ENCODE measurements at places on chromosomes 3 and 15.
A peak's percentile ranks its signal among the peaks of the same experiment; 100 is the strongest.

DNA sequence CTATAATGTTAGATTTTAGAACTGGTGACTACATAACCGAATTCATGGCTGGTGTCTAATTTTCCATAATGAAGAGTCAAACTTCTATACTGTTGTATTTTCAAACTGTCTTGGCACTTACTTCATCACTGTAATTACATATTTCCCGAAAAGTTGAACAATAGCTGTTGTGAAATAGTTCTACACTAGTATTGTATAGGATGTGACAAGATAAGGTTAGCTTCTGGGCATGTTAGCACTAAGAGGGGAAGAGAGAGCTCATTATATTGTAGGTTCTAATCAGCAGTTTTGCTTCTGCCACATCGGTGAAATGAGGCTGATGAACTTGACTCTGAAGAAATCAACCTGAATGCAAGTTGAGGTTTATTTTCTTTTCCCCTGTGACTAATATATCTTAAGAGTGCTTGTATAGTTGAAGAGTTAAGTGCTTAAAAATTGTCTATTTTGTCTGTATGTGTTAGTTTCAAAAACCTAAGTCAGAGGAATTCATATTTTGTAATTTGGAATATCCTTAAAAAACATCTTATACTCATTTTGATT lies 8.9 kb downstream of the GYG1 start:
- DNase-seq = no peak

- DNase-seq = no peak
Observed at GRCh38 chr3:133121450-133121849, 83.3 kb downstream of the TMEM108 start.

GRCh38 chr3:129310111-129311011 lies 31.7 kb downstream of the HMCES start:
- no peak for DNase-seq

DNA sequence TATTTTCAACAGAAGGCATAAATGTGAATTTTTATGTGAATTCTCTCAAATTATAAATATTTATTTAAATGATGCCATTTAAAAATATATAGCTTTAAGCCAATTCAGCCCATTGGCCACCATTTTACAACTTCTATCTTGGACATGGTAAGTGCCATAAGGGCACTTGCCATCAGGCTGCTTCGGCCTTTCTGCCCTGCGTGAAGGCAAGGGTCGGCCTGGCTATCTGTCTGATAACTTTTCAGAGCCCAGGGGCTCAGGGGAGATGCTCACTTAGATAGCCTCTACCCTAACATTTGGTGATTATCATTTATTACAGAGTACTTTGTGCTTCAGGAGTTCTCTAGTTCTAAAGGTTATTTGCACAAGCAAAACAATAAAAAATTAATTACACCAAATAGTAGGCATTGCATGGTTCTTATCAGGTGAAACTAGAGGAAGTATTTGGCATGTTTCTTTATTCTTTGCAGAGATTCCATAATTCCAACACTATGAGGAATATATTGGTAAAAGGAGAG lies 62.4 kb upstream of the MBNL1 start:
- no peak for DNase-seq

DNA sequence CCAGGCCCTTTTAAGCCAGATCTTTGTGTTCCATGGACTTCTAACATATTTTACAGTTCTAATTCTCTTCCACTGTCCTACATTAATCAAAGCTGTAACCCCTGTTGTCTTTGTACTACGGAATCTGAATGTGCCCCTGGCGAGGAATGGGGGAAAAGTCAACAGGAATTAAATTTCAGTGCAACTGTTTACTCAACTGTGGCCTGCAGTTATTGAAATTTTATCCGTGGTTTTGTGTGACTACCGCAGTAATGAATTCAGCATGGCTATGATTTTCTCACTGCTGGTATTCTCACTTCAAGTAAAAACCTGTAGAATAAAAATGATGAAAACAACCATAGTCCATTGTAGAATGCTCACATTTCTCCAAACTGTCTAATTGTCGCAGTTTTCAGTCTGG lies 388.0 kb downstream of the FOXP1 start:
- DNase-seq = no peak

GRCh38 chr3:58041826-58042324 lies 33.7 kb downstream of the FLNB start:
- DNase-seq = no peak

DNA sequence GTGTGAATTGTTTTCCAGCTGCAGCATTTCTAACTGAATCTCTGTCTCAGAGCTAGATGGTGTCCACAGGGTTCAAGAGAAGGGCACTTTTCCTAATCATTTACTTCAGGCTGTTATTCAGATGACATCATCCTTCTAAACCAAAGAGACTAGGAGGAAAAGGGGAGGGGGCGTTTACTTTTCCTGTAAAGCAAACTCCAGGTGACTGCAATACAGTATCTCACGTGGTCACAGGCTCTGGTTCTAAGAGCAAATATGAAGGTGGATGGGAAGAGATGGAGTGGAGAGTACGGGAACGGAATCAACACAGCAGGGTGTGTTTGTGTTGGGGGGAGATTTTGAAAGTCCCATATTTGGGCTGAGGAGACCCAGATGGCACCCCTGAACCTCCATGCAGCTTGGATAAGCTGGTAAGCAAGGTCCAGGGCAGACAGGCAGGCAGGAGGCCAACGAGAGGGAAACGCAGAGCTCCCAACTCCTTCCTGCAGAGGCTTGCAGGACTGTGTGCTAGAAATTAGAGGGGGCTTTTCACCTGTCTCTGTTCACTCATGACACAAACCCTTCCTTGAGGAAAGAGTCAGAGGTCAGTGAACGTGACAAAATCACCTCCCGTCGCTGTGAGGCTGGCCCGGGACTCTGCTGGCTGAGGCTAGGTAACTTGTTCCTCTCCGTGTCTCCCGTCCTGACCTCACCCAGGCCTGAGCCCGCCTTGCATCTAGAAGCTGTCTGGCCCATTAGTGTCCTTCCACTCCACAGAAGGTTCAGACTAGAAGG lies 151.2 kb downstream of the OPA1 start:
- DNase-seq = no peak

DNA sequence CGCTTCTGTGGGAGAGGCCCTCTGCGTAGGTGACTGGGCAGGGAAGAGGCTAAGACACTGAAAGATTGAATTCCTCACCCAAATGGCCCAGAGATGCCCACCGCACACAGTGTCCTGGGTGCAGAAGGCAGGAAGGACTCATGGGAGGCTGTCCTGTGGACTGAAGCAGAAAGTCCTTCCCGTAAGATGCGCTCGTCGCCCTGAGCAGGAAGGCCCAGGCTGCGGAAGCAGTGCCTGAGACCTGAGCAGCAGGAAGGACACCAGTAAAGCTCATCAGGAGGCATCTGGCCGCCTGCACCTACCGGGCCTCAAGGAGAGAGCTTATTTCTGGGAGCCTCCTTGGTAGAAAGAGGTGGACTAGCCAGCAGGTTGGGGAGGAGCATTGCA lies 3.3 kb downstream of the PAK6 start:
- no peak for DNase-seq

- no peak for DNase-seq
Observed at GRCh38 chr3:45239254-45239653, 13.2 kb upstream of the TMEM158 start.

DNA sequence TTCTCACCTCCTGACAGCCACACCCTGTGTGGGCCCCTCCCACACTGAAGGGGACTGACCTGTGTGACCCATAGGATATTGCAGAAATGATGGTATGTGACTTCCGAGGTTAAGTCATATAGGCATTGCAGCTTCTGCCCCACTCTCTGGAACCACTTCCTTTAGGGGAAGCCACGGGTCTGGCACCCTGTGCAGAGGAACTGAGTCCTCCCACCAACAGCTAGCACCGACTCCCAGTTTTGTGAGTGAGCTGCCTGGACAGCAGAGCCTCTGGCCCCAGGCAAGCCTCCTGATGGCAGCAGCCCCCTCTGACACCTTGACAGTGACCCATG lies 24.6 kb upstream of the SLC6A6 start:
- no peak for DNase-seq

- DNase-seq = no peak
Observed at GRCh38 chr3:9615003-9615628, 34.2 kb upstream of the MTMR14 start.

DNA sequence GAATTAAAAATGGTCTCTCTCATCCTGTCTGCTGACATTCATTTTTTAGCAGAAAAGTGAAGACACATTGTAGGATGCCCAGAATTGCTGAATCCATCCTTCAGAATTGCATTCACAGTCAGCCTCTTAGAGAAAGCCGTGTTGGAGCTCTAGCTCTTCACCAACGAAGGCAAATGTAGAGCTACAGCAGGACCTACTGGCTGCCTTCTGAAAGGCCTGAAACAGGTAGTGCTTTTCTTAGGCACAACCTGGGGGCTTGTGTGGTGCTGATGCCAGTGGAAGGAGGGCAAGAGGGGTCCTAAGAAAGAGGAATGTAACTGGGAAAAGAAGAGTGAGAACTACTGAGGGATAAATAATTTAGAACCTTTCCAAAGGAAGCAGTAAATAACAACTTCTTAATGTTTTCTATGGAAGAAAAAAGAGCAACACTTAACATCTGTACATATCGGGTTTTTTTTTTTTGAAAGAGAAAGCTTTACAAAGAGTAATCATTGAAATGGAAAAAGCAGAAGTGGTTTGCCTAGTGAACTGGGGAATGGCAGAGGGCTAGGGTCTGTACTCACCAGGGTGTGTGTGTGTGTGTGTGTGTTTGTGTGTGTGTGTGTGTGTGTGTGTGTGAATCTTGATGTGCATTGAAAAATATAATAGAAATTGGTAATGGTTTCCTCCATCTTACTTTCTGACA lies 297.8 kb downstream of the SATB1 start:
- DNase-seq = no peak

- DNase-seq = peak; percentile 5
Observed at GRCh38 chr15:43903864-43904290, 77.1 kb downstream of the WDR76 start.

- no peak for DNase-seq
Observed at GRCh38 chr3:113615976-113616375, 80.5 kb downstream of the USF3 start.

GRCh38 chr3:70358978-70359580 lies 46.6 kb upstream of the MDFIC2 start:
- DNase-seq = no peak

GRCh38 chr15:82183121-82184031 lies 79.2 kb downstream of the EFL1 start:
- DNase-seq = no peak

DNA sequence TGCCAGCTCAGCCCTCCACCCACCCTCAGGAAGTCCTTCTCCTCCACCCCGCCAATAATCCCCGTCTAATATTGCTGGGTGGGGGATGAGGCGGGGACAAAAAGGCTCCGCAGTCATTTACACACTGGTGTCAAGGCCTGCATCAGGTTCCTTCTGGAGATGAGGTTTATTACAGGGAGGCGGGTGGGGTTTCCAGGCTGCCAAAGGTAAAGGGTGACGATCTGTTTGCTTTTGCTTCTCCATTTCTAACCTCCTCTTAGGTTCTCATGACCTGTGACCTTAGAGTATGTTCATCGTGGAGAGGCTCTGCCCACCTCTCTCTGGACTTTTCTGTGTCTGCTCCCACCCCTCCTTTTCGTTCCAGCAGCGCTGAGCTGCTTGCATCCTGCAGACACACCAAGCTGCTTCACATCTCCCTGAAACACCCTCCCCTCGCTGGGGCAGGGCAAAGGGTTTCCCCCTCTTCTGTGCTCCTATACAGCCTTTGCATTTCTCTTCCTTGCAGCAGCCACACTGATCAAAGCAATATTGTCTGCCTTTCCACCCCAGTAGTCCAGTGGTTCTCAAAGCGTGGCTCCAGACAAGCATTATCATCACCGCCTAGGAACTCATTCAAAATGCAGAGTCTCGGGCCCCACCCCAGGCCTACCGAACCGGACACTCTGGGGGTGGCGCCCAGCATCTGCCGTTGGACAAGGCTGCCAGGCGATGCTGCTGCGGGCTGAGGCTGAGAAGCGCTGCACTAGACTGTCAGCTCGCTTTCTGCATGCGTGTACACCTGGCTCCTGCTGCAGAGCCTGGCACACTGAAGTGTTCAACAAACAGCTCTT lies 26.6 kb downstream of the CA12 start:
- DNase-seq = no peak

GRCh38 chr3:58249358-58250092 lies 11.9 kb downstream of the ABHD6 start:
- DNase-seq = no peak

DNA sequence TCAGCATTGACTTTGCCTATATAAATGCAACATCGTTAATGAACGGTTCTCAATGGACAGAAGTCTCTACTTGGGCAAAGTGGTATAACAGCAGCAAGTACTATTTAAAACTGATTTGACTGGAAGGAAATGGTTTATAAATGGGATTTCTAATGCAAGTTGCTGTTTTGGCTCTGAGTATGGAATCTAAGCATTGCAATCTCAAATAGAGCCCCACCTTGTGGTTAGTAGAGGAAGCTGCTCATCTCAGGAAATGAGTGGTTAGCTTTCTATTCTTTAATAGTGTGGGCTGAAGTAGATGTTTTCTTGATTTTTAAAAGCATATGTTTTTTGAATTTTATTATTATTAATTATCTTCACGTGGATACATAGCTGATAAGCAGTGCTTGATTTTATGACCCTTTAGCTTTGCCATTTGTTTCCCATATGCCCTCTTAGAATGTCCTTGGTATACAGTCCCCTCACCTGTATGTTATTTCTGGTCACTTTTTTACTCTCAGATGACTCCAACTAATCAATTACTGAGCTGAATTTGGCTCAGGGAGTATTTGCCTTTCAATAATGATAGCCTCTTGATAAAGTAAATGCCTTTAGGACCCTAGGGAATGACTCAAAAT lies 67.1 kb downstream of the OXSM start:
- DNase-seq = no peak

GRCh38 chr3:130470126-130470525 lies 46.9 kb upstream of the COL6A6 start:
- no peak for DNase-seq

GRCh38 chr3:169658311-169658931 lies 5.1 kb downstream of the MECOM start:
- DNase-seq = no peak

GRCh38 chr3:169150920-169151319 lies 512.6 kb downstream of the MECOM start:
- DNase-seq = no peak

DNA sequence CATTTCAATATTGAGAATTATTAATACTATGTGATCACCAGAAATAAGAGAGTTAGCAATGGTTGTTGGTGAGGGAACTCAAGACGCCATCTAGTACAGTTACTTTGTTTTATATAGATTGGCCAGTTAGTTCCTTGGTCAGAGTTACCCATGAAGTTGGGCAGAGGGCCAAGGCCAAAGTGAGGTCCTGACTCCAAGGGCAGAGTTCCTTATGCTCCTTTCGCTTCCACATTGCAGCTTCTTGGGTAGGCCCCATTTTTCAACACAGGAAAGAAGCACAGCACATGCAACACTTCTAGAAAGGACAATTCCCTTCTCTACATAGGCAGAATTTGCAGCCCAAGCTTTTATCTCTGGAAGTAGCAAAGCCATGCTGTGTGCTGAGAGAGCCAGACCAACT lies 178.6 kb downstream of the KCNAB1 start:
- no peak for DNase-seq

DNA sequence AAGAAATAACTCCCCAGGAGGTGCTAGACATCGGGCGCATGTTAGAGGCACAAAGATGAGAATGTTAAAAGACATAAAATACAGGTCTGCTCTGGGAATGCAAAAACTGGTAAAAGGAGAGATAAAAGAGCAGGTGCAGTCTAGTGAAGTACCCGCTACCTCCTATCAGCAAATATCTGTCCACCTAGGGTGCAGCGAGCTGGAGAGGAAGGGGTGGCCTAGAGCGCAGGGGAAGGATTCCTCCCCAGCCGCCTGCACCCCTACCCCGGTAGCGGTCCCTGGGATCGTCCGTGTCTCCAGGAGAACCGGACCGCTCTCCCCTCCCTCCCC lies 237 bp upstream of the ZNF662 start:
- no peak for DNase-seq

- DNase-seq = no peak
Observed at GRCh38 chr15:99070208-99070607, 34.7 kb upstream of the SYNM start.

GRCh38 chr3:113231827-113232253 lies 20.5 kb downstream of the BOC start:
- no peak for DNase-seq
